ENCODE measurements at places on chromosomes 5 and 9.

GRCh38 chr9:93205896-93206575 lies 22.1 kb downstream of the WNK2 start:
- no peak for DNase-seq

DNA sequence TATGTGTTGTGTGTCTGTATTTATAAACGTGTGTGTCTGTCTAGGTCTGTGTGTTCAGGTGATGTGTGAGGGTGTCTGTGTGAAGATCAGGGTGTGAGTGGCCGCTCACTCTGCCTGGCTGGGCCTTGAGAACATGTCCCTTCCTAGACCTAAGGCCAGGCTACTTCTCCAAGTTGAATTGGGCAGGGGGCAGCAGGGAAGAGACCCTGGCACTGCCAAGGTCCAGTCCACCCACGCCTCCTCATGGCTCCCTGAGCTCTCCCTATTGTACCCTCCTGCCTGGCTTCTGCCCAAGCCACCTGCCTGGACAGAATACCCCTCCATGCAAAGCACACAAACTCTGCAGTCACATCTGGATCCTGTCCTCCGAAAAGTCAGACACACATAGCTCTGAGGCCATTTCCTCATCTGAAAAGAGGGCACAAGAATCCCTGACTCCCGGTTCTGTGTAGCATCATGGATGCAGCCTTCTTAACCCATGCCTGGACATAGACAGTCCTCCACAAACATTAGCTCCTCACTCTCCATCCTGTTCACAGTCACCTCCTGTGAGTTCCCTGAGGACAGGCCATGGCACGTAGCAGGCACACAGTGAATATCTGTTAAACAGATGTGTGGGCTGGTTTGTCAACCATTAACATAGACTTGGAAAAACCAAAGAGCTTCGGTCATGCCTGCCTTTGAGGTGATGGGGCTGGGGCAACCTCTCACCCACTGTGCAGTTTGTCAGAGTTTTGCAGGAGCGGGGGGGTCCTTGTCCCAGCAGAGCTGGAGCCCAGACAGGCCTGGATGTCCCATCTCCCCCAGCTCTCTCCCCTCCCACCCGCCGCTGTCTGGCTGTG lies 167.8 kb upstream of the MVB12B start:
- DNase-seq, result peak; percentile 6

GRCh38 chr9:5671711-5672353 lies 42.9 kb downstream of the RIC1 start:
- DNase-seq, result no peak

GRCh38 chr5:132225165-132226032 lies 2.3 kb downstream of the P4HA2 start:
- no peak for DNase-seq

GRCh38 chr9:130002320-130002719 lies 40.7 kb downstream of the FNBP1 start:
- no peak for DNase-seq

DNA sequence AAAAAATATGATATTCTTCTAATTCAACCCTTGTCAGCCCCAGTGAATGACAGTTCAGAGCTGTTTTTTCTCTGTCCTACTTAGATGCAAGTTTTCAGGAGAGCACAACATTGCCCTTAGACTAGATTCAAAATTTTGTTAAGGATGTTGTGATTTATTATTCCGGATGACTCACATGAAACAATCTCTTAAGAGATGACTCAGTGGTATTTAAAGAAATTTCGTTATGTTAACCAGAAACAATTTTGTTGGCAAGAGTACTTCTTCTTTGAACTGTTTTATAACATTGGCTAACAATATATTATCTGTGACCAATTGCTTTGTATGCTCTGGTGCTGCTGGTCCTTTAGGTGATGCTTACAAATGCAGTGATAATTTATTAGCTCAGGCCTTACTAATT lies 132.0 kb downstream of the IZUMO3 start:
- DNase-seq, result no peak

- DNase-seq, result no peak
These were observed 29.2 kb downstream of the CEP72 start for GRCh38 chr5:641331-641765.

DNA sequence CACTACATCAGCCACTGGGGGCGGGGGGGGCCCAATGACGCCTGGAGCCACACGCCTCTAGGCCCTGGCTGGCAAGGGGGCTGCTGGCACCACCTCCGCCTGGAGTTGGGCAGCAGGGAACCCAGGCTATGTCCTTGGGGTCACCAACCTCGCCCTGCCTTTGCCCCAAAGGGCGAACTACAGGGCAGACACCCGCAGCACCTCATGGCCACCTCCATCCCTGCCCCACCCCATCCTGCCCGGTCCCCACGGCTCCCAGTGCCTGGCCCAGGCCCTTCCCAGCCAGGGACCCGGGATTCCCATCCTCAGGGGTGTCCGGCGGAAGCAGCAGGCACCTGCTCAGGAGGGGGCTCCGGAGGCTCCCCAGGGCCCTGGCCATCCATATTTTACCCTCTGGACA lies 37.0 kb downstream of the NACC2 start:
- DNase-seq, result no peak

DNA sequence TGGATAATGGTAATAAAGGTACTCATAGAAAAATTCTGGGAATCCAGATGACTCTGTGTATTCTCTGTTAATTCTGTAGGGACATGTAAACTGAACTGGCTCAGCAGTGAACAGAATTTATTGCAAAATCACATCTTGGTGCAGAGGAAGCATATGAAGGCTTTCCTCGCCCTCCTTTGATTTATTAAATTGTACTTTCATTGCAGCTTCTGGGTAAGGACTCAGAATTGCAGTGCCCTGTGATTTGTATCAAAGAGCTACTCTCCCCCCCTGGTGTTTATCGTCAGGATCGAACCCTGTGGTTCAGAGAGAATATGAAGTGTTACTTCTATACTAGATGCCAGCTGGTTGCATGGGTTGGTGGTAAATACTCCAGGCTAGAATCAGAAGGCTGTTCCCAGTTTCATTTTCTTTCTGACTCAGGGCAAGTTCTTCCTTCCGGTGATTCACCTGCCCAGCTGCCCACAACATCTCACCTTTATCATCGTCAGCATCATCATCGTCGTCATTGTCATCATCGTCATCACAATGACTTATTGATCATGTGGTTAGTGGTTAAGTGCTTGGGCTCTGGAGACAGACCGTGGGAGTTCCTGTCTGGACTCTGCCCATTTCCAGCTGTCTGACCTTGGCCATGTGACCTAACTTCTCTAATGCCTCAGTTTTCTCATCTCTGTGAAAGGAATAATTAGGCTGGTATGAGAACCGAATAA lies 238.8 kb downstream of the ARHGAP26 start:
- DNase-seq, result peak; percentile 34

GRCh38 chr9:22228542-22228941 lies 218.1 kb upstream of the DMRTA1 start:
- DNase-seq, result no peak

GRCh38 chr9:110370315-110370714 lies 32.7 kb upstream of the TXNDC8 start:
- DNase-seq, result no peak

- no peak for DNase-seq
These were observed 79.1 kb downstream of the ADRB2 start for GRCh38 chr5:148905541-148905940.

GRCh38 chr5:32595118-32595517 lies 9.8 kb downstream of the SUB1 start:
- DNase-seq, result no peak

DNA sequence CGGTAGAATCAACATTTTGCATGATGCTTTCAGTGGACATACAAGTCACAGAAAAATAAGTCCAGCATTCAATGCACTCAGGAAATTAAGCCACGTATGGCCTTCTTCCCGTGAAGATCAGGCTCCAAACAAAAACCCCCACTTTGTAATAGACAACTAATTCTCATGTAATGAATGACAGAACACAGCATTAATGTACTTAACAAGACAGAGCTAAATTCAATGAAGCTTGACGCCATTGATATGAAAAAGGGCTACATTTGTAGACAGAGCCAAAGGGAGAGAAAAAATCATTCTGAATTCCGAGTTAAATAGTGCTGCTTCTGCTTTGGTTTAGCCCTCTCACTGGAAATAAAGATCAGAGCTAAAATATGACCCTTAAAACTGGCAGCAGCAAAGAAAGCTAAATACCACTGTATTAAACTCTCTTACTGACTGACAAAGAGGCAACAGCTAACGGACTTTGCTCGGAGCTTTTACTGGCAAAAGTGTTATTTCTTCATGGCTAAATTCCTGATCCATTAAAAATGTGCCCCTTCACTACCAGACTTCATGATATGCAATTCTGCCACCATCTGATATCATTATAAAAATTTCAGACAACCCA lies 250.5 kb downstream of the BNC2 start:
- no peak for DNase-seq

DNA sequence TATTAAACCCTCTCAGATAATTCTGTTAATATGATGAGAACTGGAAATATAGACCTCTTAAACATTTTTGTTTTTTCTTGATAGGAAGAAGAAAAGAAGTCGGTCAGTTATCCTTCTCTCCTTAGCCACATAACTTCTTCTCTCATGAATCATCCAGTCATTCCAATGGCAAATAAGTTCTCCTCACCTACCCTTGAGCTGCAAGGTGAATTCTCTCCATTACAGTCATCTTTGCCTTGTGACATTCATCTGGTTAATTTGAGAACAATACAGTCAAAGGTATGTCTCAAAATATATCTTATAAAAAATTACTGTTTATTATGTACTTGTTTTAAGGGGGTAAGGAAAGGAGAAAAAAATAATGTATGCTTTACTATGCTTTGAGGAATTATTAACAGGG lies 165.3 kb downstream of the MAN2A1 start:
- DNase-seq, result no peak

- DNase-seq, result peak; percentile 99
These were observed at the start of gene CLTA for GRCh38 chr9:36190388-36191289. CLTA (plus strand) TSS chr9:36190921; CDS start chr9:36191057, 136 bp downstream.

DNA sequence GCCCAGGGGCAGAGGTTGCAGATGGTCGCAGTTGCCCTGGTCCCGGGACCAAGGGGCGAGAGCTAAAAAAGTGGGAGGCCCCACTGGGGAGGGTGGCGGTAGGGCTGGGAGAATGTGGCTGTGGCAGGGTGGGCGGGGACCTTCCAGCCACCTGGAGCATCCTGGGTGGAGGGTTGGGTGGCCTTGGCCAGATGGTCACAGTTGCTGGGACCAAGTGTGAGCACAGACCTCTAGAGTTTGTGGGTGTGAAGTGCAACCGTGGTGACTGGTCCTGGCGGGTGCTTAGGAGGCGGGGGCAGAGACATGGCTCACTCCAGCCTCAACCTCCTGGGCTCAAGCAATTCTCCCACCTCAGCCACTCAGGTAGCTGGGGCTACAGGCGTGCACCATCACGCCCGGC lies 5.7 kb upstream of the TRAF2 start:
- DNase-seq, result peak; percentile 64

- no peak for DNase-seq
These were observed 110.2 kb upstream of the LMX1B start for GRCh38 chr9:126503333-126504085.

GRCh38 chr9:100619665-100620064 lies 41.8 kb downstream of the CAVIN4 start:
- no peak for DNase-seq

GRCh38 chr5:66004216-66004615 lies 77.8 kb downstream of the ERBIN start:
- no peak for DNase-seq

GRCh38 chr5:80825786-80826460 lies 134.2 kb upstream of the RASGRF2 start:
- no peak for DNase-seq

- DNase-seq, result no peak
These were observed 494.9 kb upstream of the MEF2C start for GRCh38 chr5:89377767-89378455.

- DNase-seq, result no peak
These were observed 1164.5 kb downstream of the CDH12 start for GRCh38 chr5:21688655-21689054.

DNA sequence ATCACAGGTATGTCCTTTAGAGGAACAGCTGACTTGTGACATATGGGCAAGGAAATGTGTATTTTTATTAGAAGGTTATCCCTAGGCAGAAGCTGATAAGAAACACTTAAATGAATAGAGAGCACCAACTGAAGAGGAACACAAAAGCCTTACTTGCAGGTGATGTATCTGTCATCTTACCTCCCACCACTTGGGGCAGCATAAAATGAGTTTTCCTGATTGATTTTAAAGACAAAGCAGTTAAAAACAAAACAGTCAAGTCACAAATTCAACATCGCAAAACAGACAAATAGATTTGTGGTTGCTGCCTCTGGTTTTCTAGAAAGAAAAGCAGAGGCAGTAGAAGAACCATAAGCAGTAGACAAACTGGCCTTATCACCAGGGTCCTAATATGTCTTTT lies 302.4 kb upstream of the ZNF462 start:
- DNase-seq, result no peak

GRCh38 chr9:94643741-94644140 lies 4.4 kb upstream of the FBP1 start:
- no peak for DNase-seq

DNA sequence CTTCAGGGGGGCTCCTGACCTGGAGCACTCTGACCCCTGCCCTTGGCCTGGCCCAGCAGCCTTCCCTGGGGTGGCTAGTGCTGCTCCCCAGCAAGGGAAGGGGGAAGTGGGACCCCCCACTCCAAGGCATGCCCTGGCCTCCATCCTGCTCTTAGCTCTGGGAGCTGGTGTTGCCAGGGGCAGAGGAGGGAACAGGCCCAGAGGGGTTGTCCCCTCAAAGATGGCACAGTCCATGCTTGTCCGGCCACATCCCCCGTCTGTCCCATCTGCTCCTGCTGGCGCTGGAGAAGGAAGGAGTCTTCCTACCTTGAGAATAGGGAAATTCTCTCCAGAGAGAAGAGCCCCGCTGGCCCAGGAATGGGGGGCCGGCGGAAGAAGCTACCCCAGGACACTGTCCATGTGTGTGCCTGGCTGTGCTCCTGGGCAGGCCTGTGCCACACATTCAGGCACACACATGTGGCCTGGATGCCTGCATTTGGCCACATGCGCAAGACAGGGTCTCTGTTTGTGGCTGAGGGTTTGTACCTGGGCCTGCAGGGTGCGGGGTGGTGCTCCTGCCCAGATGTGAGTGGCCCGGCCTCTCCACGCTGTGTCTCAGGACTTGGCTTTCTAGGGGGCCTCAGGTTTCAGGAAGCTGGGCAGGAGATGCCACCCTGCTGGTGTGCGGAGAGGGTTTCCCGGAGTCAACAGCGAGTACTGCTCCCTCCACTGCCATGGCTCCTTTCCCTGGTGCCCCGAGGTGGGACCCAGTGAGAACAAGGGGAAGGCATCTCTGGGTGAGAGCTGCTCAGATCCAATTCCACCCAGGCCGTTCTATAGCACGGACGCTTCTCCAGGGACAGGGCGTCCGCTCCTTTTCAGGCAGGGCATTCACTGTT lies 247.1 kb downstream of the PBX3 start:
- DNase-seq, result no peak

GRCh38 chr5:103889500-103890209 lies 327.1 kb upstream of the NUDT12 start:
- peak; percentile 42 for DNase-seq

DNA sequence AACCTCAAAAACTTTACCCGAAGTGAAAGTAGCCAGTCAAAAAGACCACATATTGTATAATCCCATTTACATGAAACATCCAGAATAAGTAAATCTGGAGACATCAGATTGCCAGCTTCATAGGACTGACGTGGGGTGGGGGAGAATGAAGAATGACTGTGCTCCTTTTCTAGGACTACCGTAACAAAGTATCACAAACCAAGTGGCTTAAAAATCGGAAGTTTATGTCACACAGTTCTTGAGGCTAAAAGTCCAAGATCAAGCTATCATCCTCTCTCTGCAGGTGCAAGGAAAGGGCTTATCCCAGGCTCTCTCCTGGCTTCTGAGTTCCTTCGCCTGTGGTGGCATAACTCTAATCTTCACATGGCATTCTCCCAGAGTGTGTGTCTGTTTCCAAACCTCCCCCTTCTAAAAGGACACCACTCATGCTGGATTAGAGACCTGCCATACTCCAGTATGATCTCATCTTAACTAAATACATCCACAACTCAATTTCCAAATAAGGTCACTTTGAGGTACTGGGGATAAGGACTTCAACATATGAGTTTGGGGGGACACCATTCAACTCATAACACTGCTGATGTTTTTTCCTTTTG lies 25.5 kb downstream of the ADAM19 start:
- DNase-seq, result no peak

All from GM13976 (cell line).